Stimulated activated CD8-positive, alpha-beta memory T cell treated with anti-CD3 and anti-CD28 coated beads, Interleukin-15, amount 100 ng/mL, for 24 hours (primary cell): ENCODE measurements at places on chromosomes 6 and 20.

DNA sequence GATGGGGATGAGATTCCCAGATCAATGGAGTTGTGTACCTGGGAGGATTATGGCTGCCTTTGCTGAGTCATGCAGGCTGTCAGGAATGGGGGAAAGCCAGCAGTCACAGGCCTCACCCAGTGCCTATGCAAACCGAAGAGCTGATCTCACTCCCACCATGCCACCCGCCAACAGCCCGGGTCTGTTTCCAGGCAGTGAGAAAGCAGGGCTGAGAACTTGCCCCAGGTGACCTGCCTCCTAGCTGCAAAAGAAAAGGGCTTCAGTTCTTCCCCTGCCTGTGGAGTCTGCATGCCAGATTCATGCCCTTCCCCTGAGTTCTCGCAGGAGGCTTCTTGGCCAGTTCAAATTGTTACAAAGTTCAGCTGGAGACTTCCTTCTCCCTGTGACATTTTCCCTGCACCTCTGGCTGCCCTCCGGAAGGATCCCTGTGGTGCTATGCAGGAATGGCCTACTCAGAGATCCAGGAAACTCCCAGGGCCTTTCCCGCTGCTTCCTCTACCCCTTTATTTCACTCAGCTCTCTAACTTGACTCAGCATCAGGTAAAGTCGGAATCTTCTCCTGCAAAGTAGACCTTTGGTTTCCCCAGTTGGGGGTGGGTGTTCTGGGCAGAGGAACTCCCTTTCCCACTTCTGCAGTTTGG is 71.5 kb upstream of the B3GAT2 start:
- DNase-seq: no peak

GRCh38 chr6:93703431-93703830 is 284.1 kb upstream of the EPHA7 start:
- no peak for DNase-seq

- DNase-seq: no peak
Observed at GRCh38 chr6:147820520-147820919, 312.0 kb downstream of the SAMD5 start.

DNA sequence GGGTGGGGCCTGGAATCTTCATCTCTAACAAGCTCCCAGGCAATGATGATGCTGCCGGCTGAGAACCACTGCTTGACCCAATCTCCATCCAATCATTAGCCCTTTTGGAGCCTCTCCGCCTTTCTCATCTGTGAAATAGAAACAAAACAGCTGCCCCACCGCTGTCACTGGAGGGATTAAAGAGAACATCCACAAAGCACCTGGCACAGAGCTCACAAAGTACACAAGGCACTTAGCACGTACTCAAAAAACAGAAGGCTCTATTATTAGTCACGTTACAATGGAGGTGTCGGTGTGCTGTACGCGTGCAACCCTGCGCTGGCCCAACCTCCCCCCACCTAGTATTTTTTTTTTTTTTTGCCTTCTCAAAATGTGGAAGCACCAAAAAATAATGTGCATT is 213.5 kb upstream of the ARID1B start:
- no peak for DNase-seq

- no peak for DNase-seq
Observed at GRCh38 chr6:119043783-119044182, 34.7 kb downstream of the FAM184A start.

DNA sequence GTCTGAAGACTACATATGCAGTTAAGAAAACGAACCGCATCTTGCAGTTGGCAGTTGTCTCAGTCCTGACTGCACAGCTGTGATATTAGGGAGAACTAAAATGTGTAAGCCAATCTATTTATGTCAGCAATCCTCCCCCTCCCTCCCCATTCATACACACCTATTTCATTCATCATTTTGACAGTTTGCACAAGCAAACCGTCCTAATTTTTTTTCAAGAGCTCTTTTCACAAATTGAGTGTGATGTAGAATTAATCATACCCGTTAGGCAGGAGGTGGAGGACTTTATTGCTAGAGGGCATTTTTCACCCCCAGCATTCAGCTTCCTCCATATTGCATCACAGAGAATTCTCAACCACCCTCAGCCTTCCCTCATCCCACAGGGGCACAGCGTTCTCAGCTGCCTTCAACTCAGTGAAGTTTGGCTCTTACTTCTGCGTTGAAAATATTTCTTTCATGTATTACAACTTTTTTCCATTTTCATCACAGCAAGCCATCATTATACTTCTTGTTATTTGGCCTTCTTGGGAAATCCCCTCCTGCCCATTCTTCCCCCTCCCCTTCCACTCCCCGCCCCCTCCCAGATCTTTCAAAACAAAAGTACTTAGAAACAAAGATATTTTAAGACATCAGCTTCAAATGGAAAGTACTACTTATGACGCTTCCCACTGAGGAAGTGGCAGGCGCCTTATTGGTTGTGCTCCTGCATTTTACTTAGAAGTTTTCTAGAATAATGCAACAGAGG is 37.5 kb downstream of the NOX3 start:
- peak; percentile 15 for DNase-seq

GRCh38 chr6:51963980-51964379 is 123.4 kb downstream of the PKHD1 start:
- DNase-seq: no peak

DNA sequence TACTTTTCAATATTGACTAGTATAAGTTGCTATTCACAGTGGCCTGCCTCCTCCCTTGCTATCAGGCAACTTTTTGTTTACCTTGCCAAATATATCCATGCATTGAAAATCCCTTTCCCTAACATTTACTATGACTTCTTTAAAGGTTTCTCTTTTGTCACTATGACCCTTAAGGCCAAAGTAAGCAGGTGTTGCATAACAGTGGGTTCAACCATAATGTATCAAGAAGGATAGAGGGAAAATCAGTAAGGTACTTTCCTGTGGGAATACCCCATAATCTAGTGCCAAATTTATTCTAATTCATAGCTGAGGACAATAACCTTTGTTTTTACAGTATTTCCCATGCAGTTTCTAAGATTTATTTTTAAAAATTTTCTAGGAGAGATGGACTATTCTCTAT is 527.6 kb downstream of the CDKAL1 start:
- no peak for DNase-seq

- DNase-seq: no peak
Observed at GRCh38 chr6:105320765-105321164, 82.1 kb downstream of the PREP start.

DNA sequence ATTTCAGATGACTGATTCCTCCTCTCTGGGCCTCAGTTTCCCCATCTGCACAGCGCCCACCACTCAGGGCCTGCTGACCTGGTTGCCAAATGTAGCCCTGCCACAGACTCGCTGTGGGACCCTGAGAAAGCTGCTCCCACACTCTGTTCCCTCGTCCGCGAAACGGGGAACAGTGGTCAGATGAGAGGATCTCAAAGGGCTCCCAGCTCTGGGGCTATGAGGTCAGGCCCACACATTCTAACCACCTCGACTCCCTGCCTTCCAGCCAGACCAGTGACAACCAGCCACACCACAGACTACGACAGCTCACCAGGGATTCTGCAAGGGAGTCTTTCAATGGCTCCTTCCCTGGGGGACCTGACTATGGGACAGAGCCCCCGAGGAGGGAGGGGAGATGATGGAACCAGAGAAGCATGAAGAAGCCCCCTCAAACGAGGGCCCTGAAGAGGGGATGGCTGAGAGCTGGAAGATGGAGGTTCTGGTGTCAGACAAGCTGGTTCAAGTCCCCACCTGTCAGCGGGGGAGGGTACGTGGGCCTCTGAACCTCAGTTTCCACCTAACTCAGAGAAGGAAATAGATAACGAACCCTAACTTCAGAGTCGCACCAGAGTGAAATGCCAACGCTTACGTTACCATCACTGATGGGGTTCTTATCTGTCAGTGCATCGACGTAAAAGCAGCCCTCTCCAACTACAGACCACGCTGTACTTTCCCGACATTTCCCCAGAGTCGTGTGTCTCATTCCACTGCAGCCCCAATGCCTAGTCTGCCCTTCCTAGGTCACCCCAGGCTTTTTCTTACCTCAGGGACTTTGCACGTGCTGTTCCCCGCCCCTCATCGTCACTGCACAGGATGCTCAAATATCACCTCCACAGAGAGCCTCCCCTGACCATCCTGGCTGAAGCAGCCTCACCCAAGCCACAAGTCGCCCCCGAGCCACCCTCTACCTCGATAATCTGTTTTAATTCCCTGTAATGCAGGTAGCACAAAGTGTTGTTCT is 60.5 kb downstream of the PREX1 start:
- DNase-seq: no peak

DNA sequence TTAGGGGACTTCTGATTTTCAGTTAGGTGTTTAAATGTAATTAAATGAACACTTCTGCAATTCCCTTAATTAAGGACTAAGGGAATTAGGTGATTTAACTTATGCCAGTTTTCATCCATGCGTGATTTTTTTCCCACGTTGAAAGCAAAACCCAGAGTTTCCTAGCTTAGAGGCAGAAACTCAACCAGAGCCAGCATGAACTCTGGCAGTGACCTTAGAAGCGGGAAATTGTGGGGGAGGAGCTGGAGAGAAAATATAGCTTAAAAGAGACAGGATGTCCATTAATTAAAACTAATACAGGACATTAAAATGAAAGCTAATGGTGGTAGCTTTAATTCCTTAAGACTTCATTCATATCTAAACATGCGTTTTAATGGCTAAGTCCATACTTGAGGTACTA is 41.6 kb downstream of the IYD start:
- no peak for DNase-seq
